ENCODE measurements at places on chromosomes 7 and 10. TPM values are rescaled to one million over a fixed set of nuclear protein-coding genes. Genes with fewer than 3 reads are reported as not detected.

Gene TAS2R4
- 0.17 TPM for polyA plus RNA-seq

Gene HOXA11
- polyA plus RNA-seq: 20.1 TPM

Gene IFIT1B
- not detected for polyA plus RNA-seq

Gene C10orf53
- not detected for polyA plus RNA-seq

Gene SLC16A12
- polyA plus RNA-seq: 0.37 TPM

Gene POLR3A
- polyA plus RNA-seq: 15.5 TPM

Gene MACROH2A2
- 111 TPM for polyA plus RNA-seq

Data from brain (organoid and tissue), 16 donors.